ENCODE measurements at places on chromosomes 7 and 10. TPM values are rescaled to one million over a fixed set of nuclear protein-coding genes. Genes with fewer than 3 reads are reported as not detected.

Gene ZPBP
- polyA plus RNA-seq, result not detected

- no peak for DNase-seq
These were observed 27.6 kb upstream of the GARS1 start for GRCh38 chr7:30567081-30567480.

Gene NKX1-2
- polyA plus RNA-seq, result not detected

DNA sequence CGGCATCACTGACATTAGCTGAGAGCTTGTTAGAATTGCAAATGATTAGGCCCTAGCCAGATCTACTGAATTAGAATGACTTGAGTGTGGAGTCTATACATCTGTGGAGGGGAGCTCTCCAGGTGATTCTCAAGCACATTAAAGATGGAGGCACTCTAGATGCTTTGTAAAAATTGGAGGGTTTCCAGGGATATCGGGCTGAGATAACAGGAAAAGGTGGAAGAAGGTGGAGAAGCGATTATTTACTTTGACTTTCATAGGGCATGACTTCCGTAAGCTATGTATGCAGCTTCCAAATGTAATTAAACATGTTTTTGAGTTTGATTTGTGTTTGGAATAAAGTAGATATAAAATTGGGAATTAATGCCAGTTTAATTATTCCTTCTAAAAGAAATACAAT is 235.0 kb upstream of the PTN start:
- DNase-seq, result no peak

GRCh38 chr10:7955446-7955845 is 99.0 kb upstream of the GATA3 start:
- DNase-seq, result peak; percentile 39

Gene COL17A1
- 0.51 TPM for polyA plus RNA-seq

DNA sequence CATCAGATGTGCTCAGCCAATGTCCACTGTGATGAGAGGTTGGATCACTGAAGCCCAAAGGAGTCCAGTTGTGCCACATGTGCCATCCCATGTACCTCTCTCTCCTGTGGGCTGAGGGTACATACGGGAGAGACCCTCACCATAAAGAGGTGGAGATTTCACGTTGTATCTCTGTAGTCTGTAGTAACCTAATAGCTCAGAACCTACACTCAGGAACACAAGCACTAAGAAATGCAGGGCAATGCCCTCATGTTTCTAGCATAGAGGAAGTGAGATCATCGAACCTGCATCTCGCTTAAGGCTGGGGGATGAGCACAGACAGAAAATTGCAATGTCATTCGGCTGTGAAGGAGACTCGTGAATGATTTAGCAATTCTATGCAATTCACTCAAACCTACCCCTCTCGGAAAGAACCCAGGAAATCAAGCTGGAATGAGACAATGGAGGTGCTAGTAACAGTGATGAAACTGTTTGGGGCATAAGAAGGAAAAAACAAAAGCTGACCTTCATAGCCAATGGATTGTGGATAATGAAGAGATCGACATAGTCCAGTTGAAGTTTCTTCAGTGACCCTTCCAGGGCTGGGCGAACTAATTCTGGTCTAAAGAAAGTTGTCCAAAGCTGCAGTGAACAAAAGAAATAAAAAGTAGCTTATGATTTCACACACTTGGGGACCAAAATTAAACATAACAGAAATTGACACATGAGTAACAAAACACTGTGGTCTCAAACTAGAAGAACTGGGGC is 80.3 kb upstream of the UCN3 start:
- DNase-seq, result peak; percentile 79

- DNase-seq, result no peak
These were observed 100.8 kb upstream of the LYZL2 start for GRCh38 chr10:30730306-30730705.

Gene TMEM225B
- polyA plus RNA-seq, result 0.44 TPM

DNA sequence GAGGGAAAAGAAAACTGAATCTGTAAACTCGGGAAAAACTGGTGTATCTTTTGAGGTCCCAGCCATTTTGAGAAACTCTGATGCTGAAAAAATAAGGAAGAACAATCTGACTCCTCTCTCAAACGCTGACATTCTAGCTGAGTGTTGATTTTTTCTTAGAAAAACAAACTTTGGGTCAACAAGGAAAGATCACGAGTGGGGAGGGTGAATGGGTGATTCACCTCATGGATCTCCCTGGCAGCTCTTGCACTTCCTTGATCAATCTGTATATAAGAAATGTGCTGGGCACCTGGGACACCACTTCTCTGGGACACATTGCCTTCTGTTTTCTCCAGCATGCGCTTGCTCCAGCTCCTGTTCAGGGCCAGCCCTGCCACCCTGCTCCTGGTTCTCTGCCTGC is at the start of gene PIP:
Gene PIP (plus strand): TSS at position 297 of the 400 bp plus-strand sequence. CDS start 40 bp downstream, at position 337.
- DNase-seq, result no peak

DNA sequence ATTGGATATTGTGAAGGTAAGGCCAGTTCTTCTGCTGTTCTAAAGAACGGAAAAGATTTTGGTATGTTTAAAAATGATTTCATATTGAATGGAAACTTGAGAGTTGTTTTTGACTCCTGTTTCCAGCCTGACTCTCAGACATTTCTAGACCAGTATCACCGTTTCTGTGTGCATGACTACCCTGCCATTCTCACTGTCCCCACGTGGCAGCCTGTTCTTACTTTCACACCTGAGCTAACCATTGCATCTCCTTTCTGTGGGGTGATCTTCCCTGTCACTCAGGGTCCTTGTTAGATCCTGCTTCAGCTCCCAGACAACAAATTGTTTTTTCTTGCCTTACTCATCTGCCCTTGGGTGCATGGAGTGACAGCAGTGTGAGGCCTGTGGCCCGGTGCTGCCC is 38.9 kb downstream of the GLRX3 start:
- no peak for DNase-seq

GRCh38 chr7:116322541-116322940 is 112.2 kb downstream of the TES start:
- DNase-seq, result no peak

GRCh38 chr10:11293332-11293731 is 275.7 kb downstream of the CELF2 start:
- no peak for DNase-seq

DNA sequence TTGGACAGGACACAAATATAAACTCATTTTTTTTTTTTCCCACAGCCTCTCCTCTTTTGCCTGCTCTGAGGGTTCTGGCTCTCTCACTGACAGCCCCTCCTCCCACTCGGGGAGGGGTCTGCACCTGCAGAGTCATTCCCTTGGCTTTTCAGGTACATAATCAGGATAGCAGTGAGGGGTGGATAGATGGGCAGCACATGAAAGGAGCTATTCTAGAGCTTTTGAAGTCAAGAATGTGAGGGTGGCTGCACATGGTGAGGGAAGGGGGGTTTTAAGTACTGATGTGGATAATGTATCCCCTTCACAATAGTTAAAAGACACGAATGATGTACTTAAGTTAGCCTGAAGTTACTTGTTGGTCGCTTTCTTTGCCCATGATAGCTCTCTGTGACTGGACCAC is 76.2 kb downstream of the CFAP58 start:
- no peak for DNase-seq

Gene SEMA4G
- polyA plus RNA-seq, result 0.44 TPM

Gene NFE2L3
- 0.70 TPM for polyA plus RNA-seq

GRCh38 chr7:65251851-65252620 is 121.6 kb upstream of the ZNF92 start:
- DNase-seq, result peak; percentile 48

DNA sequence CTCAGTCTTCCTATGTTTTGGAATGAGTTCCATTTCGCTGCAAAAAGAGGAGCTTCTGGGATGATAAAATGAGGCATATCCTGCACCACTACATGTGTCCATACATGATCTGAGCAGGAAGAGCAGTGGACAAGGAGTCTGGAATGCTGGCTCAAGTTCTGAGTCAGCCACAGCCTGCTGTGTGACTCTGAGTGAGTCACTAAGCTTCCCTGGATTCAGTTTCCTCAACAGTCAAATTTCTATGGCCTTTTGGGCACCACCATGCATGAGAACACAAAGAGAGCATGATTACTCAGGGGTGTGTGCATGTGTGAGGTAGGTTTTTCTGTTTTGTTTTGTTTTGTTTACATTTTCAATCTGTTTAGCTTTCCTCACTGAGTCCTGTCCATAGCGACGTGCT is 254.6 kb downstream of the ANKRD30A start:
- peak; percentile 43 for DNase-seq

Gene PDE6C
- 0.08 TPM for polyA plus RNA-seq

DNA sequence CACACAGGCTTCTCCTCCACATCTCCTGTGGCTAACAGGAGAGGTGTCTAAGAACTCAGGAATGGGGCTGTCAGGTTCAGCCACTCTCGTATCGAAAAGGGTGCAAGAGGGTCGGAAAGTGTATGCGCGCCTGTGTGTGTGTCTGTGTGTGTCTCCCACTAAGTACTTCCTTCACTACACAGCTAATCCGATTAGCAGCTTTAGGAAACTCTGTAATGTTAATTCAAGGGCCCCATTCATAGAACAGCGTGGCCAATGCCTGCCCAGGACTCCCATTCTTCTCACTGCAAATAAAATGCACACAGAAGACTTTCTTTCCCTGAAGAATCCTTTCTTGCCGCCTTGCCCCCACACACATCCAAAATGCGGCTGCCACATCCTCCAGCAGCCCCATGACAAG is 39.9 kb downstream of the TLL2 start:
- no peak for DNase-seq

DNA sequence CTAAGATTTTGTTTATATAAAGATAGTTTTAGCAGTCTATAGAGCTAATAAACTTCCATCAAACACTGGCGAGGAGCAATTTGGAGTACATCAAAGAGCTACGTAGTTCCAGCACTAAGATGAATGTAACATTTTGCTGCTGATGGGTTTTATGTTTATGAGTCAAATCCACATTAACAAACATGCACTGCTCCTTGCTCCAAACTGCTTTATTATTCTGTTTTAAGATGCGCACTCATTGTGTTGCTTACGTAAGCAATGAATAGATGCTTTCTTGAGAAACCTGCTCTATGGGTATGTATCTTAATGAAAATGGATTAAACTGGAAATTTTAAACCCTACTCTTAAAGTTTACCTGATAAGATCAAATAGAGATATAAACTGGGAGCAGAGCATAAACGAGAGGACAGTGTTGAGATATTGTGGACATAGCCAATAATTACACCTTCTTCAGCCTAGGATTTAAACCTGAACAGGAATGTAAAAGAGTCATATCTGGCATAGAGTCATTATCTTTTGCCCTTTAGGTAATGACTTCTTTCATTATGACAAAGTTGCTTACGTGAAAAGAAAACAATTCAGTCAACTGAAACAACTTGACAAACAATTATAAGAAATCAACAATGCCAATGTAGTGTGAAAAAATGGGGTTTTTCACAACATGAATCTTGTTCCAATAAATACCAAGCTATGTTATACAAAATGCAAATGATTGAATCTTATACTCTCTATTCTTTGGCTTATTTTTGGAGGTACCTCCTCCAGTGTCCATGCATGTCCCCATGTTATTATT is 153.5 kb upstream of the MTPN start:
- no peak for DNase-seq

Gene LRRD1
- not detected for polyA plus RNA-seq

Gene TMEM140
- 6.1 TPM for polyA plus RNA-seq

GRCh38 chr7:151856098-151856497 is 20.8 kb downstream of the PRKAG2 start:
- DNase-seq, result no peak

DNA sequence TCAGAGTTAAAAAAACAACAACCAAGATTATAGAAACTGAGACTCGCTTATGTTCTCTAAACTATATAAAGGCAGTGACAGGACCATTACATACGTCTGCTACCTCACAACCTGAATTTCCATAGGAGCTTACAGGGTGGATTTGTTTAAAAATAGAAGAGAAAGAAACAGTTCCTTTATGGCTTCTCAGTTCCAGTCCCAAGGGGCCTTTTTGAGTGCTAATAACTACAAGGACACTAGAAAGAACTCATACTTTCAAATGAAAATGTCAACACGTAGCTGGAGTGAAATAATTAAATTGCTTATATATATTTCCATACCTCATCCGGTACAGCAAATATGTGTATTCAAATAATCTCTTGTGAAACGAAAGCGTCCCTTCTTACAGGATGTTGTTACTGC is 19.7 kb downstream of the TSPAN12 start:
- DNase-seq, result no peak

DNA sequence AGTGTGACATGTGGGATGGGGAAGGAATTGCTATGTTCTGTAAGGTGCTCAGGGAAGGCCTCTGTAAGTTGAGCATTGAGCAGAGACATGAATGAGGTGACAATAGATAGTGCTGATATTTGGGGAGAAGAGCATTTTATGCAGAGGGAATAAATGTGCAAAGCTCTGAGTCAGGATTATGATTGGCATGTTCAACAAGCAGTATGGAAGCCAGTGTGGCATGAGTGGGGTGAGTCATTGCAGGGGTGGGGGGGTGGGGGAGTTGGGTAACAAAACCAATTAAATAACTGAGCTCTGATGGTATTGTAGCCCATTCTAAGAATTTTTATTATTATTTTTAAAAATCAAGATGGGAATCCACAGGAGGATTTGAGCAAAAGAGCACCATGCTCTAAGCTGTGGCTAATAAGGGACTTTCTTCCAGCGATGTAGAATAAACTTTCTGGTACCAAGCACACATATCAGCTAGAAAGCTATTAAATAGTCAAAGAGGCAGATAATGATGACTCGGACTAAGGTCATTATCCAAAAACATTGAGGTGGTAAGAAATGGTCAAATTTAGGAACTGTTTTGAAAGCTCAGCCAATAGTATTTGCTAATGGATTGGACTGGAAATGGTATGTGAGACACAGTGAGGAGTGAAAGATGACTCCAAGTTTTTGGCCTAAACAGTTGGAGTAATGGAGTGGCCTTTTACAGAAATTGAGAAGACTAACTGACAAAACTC is 96.4 kb downstream of the PRKG1 start:
- DNase-seq, result peak; percentile 40

Gene LLCFC1
- polyA plus RNA-seq, result not detected

- no peak for DNase-seq
These were observed 90.8 kb downstream of the ARMH3 start for GRCh38 chr10:101965075-101965765.

DNA sequence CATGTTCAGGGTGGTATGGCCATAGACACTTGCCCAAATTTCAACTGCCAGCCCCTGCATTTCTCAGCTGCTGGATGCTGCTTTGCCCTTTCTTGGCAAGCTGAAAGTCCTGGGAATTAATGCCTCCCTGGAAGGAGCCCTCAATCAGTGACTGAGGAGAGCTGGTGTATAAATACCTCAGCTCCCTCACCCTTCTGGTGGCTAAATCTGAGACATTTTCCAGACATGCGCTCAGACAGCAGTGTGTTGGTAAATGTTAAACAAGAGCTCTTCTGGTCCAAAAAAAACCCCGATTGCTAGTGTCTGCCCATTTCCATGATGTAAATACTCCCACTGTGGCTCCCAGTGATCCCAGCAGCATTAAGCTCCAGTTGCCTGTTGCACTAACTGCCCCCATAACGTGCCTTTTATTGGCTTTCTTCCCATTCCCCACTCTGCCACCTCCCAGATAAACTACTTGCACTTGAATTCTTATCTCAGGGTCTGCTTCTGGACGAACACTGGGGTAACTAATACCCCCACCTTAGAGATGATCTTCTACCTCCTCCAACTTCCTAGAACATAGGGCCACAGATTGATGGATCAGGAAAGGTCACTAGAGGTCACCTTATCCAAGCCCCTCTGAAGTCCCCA is 6.7 kb upstream of the MYH16 start:
- DNase-seq, result no peak

Gene NACAD
- 0.93 TPM for polyA plus RNA-seq

- no peak for DNase-seq
These were observed 11.3 kb downstream of the C10orf143 start for GRCh38 chr10:130099344-130099743.
